ENCODE measurements at places on chromosomes 4 and X.

GRCh38 chr4:14771094-14771493, 231.2 kb upstream of the CPEB2 start:
- no peak for DNase-seq

- DNase-seq, result no peak
These were observed 6.2 kb upstream of the OSTC start for GRCh38 chr4:108644237-108644636.

GRCh38 chr4:112585977-112586736, 50.6 kb downstream of the ZGRF1 start:
- DNase-seq, result no peak

GRCh38 chr4:108255203-108255747, 86.5 kb upstream of the LEF1 start:
- DNase-seq, result no peak

GRCh38 chr4:100414016-100414790, 103.6 kb downstream of the EMCN start:
- no peak for DNase-seq

DNA sequence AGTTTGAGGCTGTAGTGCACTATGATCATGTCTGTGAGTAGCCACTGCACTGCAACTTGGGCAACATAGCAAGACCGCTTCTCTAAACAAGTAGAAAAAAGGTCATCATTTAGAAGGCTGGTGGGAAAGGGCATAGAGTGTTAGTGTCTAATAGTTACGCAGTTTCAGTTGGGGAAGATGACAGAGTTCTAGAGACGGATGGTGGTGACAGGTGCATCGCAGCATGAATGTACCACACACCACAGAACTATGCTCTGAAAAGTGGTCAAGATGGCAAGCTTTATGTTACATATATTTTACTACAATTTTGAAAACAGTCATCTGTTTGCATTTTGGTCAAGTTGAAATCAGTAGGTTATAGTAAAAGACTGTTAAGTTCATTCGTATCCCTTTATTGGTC, 23.7 kb upstream of the CLDN34 start:
- no peak for DNase-seq

DNA sequence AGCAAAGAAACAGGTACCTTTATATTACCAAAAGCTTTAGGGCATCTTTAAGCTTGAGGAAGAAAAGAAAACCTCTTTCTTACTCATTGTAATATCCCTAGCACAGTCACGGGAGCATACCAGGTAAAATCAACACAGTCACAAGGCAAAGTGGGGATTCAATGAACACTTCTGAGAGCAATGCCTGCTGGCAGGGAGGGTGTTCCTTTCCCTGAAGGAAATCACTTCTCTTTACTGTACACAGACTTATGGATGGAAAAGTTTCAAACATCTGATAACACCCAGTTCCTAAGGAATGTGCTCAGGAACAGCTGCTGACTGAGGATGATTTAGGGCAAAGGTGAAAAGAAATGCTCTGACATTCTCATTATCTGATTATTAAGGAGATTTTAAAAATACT, 94.8 kb downstream of the MAML3 start:
- DNase-seq, result no peak

GRCh38 chr4:126976850-126977632, 655.7 kb upstream of the INTU start:
- DNase-seq, result no peak

DNA sequence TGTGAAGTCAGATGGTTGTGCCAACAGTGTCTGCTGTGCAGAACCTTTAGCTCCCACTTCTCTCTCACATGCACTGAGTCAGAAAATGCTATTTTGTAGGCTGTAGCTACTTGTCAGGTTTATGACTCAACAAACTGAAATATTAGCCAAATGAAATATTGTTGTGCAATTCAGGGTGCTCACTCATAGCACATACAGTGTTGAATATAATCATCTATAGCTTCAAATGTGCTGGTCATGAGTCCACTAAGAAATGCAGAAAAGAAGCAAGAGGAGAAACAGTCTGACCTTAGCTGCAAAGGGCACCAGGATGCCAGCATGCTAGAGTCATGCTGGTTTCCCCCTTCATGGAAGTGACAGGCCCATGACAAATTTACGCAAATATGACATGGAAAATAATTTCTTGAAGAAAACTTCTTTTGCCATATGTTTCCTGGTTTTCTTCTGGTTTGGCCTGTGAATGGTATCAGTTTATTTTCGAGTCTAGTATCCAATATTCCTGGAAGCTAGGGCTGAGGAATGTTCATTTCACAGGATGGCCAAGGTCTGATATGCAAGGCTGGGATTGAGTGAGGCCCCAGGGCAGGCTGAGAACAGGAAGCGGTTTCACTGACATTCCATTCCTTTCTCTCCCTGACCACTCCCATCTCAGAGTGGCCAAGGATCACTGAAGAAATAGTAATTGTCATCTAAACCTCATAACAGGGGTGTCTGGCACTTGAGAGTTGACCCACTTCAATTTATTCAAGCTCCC, 10.3 kb upstream of the CXCL2 start:
- peak; percentile 86 for DNase-seq

DNA sequence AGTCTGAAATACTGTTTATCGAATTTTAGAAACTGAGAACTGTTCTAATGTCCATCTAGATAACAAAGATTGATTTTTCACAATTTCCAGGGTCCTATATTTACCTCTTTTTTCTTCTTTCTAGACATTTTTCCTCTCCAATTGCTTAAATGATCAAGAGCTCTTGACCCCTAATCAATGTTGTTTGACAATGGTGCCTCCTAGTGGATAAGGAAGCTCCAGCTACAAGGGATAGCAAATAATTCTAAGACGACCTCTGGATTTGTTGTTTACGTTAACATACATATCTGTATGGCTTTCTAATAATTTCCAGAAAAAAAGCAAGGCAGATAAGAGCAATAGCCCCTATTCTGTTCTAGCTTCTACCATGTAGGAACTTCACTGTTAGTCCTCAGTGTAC, 35.8 kb downstream of the GPR82 start:
- peak; percentile 61 for DNase-seq

DNA sequence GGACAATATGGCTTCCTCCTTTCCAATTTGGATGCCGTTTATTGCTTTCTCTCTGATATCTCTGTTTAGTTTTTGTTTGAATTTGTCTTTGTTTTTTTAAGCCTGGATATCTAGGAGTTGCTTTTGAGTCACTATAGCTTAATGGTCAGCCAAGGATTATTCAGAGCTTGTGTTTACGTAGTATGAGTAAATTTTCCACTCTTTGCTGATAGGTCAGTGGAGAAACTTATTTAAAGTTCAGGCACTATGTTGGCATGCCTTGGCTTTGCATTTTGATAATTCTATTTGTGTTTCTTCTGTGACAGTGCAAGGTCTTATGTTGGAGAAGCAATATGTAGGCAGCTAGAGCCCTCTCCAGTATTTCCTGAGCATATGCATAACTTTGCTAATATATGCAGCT, 315.2 kb downstream of the GRID2 start:
- DNase-seq, result no peak

DNA sequence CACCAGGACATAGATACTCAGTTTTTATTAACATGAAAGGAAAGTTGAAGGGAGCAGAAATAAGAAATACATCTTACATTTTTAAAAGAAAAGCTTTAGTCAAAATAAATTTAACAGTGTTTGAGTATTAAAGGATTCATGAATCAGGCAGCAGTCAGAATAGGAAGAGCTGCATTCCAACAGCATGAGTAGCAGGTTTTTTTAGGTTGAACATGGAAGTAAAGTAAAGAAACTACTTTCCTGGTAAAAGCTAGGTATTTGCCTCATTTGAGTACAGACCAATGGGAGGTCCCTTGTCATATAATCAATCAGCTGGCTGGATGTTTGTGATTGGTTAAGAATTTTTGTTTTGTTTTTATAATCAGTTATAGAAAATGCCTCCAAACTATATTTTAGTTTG, 645.9 kb upstream of the INTU start:
- DNase-seq, result no peak

- DNase-seq, result no peak
These were observed 28.1 kb downstream of the TBC1D14 start for GRCh38 chr4:6937754-6938153.

- no peak for DNase-seq
These were observed 47.2 kb downstream of the STARD8 start for GRCh38 chrX:68694435-68695205.
